ENCODE measurements at places on chromosomes 16 and 17. TPM values are rescaled to one million over a fixed set of nuclear protein-coding genes. Genes with fewer than 3 reads are reported as not detected.

Gene FOXF1
- 37.9 TPM for total RNA-seq

GRCh38 chr16:51569203-51569931, 418.3 kb upstream of the SALL1 start:
- H3K27ac ChIP-seq, result no peak overlapping the region
- no peaks in the 10 kb centered on the region for H3K36me3 ChIP-seq
- no peaks in the 10 kb centered on the region for H3K27me3 ChIP-seq
- no peaks in the 10 kb centered on the region for H3K4me1 ChIP-seq
- DNase-seq, result no peak

DNA sequence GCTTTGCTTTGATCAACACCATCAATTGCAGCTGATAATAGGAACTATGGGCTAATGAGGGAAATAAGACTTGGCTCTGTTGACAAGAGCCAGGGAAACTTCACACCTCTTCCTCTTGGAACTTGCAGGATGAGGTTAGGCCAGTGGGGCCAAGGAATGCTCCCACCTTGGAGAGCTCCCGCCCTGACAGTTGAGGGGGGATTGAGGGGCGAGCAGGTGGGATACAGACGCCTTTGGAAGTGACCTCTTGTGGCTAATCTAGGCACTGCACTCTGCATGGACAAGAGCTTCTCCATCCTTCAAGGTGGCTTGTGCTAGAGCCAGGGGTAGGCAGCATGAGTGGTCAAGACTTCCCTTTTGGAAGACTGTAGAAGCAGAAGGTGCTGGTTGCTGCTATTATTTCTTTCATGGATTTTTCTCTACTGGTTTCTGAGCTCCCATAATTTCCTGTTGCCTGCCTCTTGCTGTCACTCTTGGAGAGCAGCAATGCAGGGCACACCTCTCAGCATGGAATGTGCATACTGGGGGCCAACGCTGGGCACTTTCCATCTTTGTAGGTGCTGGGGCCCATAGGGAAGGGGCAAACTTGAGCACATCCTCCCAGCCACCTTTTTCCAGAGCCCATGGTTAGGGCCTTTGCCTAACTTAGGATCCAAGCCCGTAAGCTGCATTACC, 2.3 kb upstream of the PHF12 start:
- H3K36me3 ChIP-seq, result no peaks in the 10 kb centered on the region
- peak; percentile 80 for DNase-seq
- H3K4me3 ChIP-seq, result no peak overlapping the region
- peak overlapping the region; percentile 98 for H3K27ac ChIP-seq
- H3K4me1 ChIP-seq, result peaks cover 20% of the 10 kb centered on the region

Gene CCL22
- total RNA-seq, result not detected

Gene KRT32
- total RNA-seq, result not detected

Gene FBXL19
- total RNA-seq, result 15.2 TPM

GRCh38 chr17:59165933-59166342, 10.4 kb downstream of the PRR11 start:
- H3K36me3 ChIP-seq, result no peaks in the 10 kb centered on the region
- H3K27me3 ChIP-seq, result no peaks in the 10 kb centered on the region
- DNase-seq, result peak; percentile 47
- H3K27ac ChIP-seq, result no peak overlapping the region

DNA sequence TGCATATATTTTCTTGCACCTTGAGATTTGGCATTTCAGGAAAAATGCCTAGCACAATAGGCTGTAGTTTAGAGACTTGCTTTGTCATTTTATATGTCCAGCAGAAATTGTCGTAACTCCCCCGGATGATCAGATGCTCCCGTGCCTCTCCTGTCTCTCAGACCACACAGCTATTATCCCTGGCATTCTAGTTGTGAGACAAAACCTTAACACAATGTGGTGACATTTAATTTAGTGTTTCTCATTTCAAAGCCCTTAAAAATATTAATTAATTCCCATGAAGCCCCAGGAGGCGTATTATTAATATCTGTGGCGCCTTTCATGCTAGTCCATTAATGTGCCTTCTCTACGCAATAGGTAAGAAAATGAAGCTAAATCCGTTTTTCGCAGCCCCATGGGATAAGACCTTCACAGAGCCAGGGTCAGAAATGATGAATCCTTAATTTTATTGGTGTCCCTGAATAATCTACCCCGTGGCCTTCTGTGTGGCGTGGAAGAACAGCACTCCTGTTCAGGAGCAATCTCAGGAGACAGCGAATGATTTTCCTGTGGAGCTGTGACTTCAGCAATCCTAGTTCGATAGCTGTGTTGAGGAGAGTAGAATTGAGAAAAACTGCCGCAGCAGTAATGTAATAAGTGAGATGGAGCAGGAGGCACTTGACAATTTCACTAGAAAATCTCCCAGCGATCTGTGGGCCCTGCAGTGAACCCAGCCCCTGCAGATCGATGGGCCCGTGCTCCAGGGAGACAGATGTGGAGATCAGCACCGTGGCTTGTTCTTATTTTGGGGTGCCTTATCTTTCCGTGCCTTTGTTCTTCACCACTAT, 157.9 kb downstream of the RPTOR start:
- H3K27ac ChIP-seq, result no peak overlapping the region
- no peaks in the 10 kb centered on the region for H3K36me3 ChIP-seq
- H3K4me1 ChIP-seq, result peaks cover 8% of the 10 kb centered on the region
- H3K27me3 ChIP-seq, result no peaks in the 10 kb centered on the region
- H3K4me3 ChIP-seq, result no peak overlapping the region

Data from stomach (tissue), 19 donors.